ENCODE measurements at places on chromosomes 6 and 20. TPM values are rescaled to one million over a fixed set of nuclear protein-coding genes. Genes with fewer than 3 reads are reported as not detected.

GRCh38 chr20:3820901-3821727 lies 767 bp downstream of the AP5S1 start:
- no peak for DNase-seq

DNA sequence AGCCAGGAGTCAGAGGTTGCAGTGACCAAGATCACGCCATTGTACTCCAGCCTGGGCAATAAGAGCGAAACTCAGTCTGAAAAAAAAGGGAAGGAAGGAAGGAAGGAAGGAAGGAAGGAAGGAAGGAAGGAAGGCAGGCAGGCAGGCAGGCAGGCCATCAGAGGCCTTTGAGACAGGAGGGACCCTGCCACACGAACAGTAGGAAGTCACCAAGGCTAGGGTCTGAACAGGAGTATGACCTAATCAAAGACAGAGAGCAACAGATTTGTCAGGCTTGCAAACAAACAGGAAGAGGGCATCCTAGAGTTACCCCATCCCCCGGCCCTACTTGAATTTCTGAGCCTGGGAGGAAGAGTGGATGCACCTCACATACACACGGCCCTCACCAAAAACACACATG lies 67.1 kb downstream of the FGD2 start:
- no peak for DNase-seq

DNA sequence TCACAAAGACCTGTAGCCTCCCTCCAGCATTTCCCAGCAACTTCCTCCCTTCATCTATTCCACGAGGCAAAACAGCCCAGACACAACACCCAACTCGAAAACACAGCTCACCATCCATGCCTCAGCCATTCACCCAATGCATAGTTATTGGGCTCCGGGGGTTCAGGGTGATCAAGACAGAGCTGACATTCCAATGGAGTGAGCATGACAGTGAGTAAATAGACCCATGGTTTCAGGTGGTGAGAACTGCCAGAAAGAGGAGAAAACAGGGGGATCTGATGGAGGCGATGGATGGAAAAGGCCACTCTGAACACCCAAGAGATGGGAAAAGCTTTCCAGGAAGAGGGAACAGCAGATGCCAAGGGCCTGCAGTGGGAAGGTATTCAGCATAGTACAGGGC lies 5.9 kb downstream of the CASS4 start:
- no peak for DNase-seq

DNA sequence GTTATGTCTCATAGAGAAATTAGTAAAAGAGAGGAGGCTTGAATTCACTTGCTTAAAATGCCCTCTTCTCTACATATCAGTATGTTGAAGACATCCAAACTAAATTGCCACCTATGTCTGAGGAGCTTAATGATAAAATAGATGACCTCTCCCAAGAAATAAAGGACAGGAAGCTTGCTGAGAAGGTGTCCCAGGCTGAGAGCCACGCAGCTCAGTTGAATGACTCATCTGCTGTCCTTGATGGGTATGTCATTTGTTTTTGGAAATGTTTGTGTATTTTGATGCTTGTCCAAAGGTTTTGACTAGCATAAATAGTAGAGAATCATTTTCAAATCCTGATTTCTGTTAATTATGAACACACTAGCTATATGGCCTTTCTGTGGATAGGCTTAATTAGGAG lies 307.7 kb downstream of the ARHGAP18 start:
- no peak for DNase-seq

- DNase-seq = peak; percentile 78
Observed at GRCh38 chr20:51766994-51767866, 960 bp downstream of the ATP9A start.

GRCh38 chr6:81998432-81998831 lies 246.0 kb upstream of the TENT5A start:
- DNase-seq = no peak

GRCh38 chr6:37699138-37699766 lies 1.6 kb upstream of the MDGA1 start:
- no peak for DNase-seq

GRCh38 chr6:127178746-127179145 lies 60.3 kb downstream of the RSPO3 start:
- no peak for DNase-seq

DNA sequence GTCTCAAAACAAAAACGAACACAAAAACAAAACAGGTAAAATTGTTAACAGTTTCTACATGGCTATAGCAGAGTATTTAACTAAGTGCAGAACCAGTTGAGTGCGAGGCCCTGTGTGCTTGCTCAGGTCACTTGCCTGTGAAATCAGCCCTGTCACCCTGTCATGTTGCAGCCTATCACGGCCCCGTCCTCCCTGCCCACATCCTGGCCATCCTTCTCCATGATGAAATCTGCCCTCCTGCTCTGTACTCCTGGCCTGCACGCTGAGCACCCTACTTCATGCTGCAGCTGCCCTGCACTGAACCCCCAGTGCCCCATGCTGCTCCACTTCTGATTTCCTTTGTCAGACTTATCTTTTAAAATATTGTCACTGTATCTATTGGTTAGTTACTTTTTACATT lies 62.4 kb downstream of the DTD1 start:
- no peak for DNase-seq

DNA sequence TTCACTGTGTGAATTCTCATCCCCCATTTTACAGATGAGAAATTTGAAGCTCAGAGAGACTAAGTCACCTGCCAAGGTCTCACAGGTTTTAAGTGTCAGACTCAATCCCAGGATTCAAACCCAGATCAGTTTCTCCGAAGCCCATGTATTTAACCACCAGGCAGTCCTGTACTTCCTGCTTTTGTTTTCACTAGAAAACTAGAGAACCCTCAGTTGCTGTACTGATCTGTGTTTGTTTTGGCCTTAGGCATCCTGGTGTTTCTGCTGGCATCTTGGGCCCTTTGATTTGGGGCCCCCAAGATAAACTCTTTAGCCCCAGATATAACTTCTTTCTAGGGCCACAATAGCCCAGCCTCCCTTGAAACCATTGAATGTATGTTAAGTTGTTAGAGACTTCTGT lies 36.5 kb downstream of the PPP1R16B start:
- DNase-seq = no peak

DNA sequence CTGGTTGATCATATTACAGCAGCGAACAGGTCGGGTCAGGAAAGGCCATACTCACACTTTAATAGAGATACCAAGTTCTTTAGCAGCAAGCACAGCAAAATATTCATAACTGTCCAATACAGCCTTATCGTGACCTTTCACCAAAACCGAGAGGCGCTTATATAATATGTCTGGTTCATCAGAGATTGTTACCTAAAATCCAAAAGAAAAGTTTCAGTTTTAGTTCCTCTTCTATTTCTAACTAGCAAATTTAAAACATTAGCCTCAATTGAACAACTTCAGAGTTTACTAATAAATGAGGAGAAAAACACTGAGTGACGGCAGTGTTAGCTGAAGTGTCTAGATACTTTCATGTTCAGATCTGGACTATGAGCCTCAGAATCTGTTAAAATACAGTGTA lies 5.9 kb downstream of the MRPS10 start:
- no peak for DNase-seq

- DNase-seq = no peak
Observed at GRCh38 chr20:19806806-19807190, 48.7 kb downstream of the RIN2 start.

GRCh38 chr6:148443798-148444560 lies 101.3 kb downstream of the SASH1 start:
- no peak for DNase-seq

DNA sequence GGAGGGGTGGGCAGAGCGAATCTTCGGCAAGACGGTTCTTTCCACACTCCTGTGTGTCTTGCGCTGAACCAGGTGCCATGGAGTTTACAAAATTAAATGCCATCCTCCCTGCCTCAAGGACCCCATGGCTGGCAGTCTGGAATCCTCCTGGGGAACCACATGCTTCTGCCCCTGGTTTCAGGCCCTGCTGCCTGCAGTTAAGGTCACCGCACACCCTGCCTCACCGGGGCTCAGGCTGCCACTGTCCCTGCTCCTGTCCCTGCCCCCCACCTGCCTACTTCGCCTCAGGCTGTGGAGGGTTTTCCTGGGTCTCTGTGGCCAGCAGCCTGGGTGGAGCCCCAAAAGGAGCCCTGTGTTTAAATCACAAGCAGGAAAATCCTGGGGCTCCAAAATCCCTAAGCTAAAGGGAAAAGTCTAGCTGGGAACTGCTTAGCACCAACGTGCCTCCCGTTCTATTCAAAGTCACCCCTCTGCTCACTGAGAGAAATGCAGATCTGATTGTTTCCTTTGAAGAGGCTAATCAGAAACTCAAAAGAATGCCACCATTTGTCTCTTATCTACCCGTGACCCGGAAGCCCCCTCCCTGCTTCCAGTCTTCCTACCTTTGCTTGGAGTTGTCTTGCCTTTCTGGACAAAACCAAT lies 10.6 kb upstream of the TTLL2 start:
- DNase-seq = no peak

- no peak for DNase-seq
Observed at GRCh38 chr6:147859071-147859470, 350.6 kb downstream of the SAMD5 start.

GRCh38 chr6:35402136-35402855 lies 49.8 kb upstream of the FANCE start:
- DNase-seq = no peak

DNA sequence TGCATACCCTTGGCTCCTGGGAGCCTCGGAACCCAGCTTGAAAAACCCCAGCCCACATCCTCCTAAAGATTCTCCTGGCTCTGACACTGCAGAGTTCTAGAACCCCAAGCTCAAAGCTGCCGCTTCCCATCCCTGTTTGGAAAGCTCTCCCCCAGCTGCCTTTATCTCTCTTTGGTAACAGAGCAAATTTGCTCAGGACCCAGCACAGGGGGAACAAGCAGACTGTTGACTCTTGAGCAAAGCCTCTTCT lies 38.9 kb downstream of the HNF4A start:
- DNase-seq = no peak

- DNase-seq = peak; percentile 87
Observed at GRCh38 chr20:17895641-17896171, 72.9 kb downstream of the SNX5 start.

DNA sequence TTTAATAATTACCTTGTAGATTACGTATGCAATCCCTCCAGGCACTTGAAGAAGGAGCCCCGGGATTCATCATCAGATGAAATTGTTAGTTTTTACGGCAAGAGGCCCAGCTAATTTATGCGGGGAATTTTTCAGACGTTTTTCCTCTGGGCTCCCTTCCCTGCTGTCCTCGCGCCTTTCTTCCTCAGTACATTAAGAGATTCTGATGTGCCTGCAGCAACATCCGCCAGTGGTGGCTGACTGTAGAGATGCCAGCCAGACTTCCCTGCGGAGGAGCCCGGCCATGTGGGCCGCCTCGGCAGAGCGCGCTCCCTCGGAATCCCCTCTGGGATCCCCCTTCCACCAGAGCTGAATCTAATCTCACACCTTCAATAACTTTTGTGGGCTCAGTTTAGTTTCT lies 46.4 kb upstream of the POU3F2 start:
- no peak for DNase-seq

- DNase-seq = no peak
Observed at GRCh38 chr6:110625883-110626282, 149.5 kb upstream of the SLC22A16 start.

DNA sequence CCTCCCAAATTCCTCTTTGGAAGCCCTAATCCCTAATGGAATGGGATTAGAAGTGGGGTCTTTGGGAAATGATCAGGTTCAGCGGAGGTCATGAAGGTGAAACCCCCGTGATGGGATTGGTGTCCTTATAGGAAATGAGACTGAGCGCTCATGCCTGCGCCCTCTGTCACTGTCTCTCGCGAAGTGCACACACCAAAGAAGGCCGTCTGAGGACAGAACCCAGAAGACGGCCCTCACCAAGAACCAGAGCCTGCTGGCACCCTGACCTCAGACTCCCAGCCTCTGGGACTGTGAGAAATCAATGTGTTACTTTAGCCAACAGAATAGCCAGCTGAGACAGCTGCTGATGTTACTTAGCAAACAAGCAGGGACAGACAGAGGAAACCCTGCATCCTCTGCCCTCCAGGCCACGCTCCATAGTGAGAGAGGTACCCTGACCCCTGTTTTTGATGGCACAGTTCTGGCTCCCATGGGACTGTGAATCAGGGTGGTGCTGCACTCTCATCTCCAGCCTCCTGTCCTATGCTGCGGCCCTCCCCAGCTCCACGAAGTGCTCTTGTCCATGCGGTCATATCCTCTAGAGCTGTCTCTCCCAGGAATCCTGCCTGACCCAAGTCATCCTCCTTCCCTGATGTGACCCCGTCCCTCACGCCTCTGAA lies 369.3 kb downstream of the ZFAND3 start:
- no peak for DNase-seq

GRCh38 chr6:34067814-34068213 lies 78.1 kb downstream of the GRM4 start:
- DNase-seq = no peak

GRCh38 chr20:41293269-41294037 lies 24.1 kb downstream of the ZHX3 start:
- no peak for DNase-seq

DNA sequence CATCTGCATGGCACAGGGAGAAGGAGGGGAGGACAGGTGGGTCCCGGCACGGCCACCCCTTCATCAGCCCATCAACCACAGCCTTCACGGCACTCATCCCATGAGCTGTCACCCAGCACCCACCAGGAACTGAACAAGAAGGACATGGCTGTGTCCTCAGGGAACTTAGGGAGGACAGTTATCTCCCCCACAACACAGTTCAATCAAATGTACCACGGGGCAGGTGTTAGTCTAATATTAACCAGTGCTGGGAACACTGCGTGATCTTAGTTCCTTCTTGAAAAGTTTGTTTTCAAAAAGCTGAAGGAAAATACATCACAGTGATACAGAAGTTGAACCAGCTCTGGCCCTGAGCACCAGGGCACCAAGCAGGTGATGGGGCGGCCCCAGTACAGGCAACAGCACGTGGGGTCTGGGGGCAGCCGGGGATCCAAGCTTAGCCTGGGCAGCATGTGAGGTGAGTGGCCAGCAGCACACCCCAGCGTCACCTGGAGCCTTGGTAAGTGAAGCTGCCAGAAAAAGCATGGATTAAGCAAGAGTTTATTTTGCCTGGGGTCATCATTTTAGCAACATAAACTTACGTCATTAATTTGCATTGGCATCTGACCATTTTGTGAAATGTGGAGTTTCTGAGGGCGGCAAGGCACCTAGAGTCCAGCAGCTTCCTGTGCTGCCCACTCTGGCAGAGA lies 35.5 kb upstream of the AFDN start:
- no peak for DNase-seq

The BEND6 gene
- 4.4 TPM for total RNA-seq

The RIMS4 gene
- 8.0 TPM for total RNA-seq

The UST gene
- total RNA-seq = 33.1 TPM

The REV3L gene
- total RNA-seq = 47.5 TPM

The RHAG gene
- 2.9 TPM for total RNA-seq

The RIPK1 gene
- 25.9 TPM for total RNA-seq

The ESR1 gene
- 16.5 TPM for total RNA-seq

The ITPR3 gene
- 88.6 TPM for total RNA-seq

The CST4 gene
- not detected for total RNA-seq

The PPIL6 gene
- 7.1 TPM for total RNA-seq

The TRDN gene
- 4.2 TPM for total RNA-seq

The ZSCAN12 gene
- 7.3 TPM for total RNA-seq

The SGK2 gene
- 7.7 TPM for total RNA-seq

The RIOK1 gene
- total RNA-seq = 21.2 TPM

The DYNLT1 gene
- total RNA-seq = 58.6 TPM

The HLA-DMA gene
- total RNA-seq = 70.1 TPM

The GGTLC1 gene
- not detected for total RNA-seq

The CENPW gene
- 2.8 TPM for total RNA-seq
